Vein endothelial cell (primary cell): ENCODE measurements at places on chromosomes 1 and 21. TPM values are rescaled to one million over a fixed set of nuclear protein-coding genes. Genes with fewer than 3 reads are reported as not detected.

PLA2G4A gene
- total RNA-seq: 20.3 and 30.4 TPM in 2 replicates

C1orf105 gene
- total RNA-seq: not detected in 2 replicates

CRNN gene
- total RNA-seq: not detected in 2 replicates

CYP4A11 gene
- not detected in 2 replicates for total RNA-seq

CLEC20A gene
- total RNA-seq: not detected in 2 replicates

AKNAD1 gene
- total RNA-seq: not detected in 2 replicates

NHLH1 gene
- 0.19 and 0.33 TPM in 2 replicates for total RNA-seq

ANGPTL1 gene
- total RNA-seq: under 0.01 TPM in 2 replicates

DDI2 gene
- 25.2 and 30.3 TPM in 2 replicates for total RNA-seq

OLFM3 gene
- not detected in 2 replicates for total RNA-seq

ILDR2 gene
- not detected in 2 replicates for total RNA-seq

KRTAP24-1 gene
- not detected in 2 replicates for total RNA-seq

POU3F1 gene
- total RNA-seq: not detected in 2 replicates

AMY1B gene
- not detected in 2 replicates for total RNA-seq

LRRIQ3 gene
- total RNA-seq: under 0.01 and 0.86 TPM in 2 replicates

FBXO44 gene
- total RNA-seq: 9.6 and 18.6 TPM in 2 replicates

COL8A2 gene
- 2.4 and 2.6 TPM in 2 replicates for total RNA-seq

OR2T11 gene
- not detected in 2 replicates for total RNA-seq

OPRD1 gene
- total RNA-seq: not detected in 2 replicates

CFHR2 gene
- not detected in 2 replicates for total RNA-seq

IKBKE gene
- total RNA-seq: 22.4 and 25.5 TPM in 2 replicates

NTMT2 gene
- not detected in 2 replicates for total RNA-seq
